ENCODE measurements at places on chromosomes 12 and 14.
A peak's percentile ranks its signal among the peaks of the same experiment; 100 is the strongest.

DNA sequence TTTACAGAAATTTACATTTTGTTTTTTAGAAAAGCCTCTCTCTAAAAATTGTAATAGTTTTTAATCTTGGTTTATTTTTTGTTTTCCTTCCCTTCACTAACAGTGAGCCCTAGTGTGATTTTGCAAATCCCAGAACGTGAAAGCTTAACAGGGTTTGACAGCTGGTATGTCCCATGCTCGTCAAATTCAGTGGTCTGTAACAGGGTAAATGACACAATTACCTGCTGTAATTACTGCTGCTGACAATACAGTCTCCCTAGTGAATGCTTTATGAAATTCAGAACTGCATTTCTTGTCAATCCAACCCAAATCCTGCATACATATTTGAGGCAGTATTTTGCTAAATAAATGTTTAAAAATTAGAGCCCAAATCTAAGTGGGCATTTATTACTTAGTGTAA, 249.2 kb downstream of the NELL2 start:
- DNase-seq, result no peak

DNA sequence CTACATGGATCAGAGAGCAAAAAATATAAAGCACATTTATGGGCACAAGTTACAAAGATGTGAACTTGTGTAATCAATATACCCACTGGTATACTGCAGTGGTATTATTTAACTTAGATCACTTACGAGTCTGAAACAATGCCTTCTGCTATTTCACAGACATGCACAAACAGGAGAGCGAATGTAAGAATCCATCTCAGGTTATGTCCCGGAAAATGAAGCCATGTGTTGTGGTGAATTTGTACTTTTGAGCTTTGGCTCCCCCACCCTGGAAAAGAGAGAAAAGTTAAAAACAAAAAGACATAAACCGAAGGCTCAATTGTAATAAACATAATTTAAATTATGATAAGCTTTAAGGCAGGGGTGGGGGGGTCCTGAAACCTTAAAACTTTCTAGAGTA, 7.6 kb downstream of the ABCC9 start:
- no peak for DNase-seq

GRCh38 chr14:102200690-102201352, 61.1 kb downstream of the WDR20 start:
- DNase-seq, result no peak

DNA sequence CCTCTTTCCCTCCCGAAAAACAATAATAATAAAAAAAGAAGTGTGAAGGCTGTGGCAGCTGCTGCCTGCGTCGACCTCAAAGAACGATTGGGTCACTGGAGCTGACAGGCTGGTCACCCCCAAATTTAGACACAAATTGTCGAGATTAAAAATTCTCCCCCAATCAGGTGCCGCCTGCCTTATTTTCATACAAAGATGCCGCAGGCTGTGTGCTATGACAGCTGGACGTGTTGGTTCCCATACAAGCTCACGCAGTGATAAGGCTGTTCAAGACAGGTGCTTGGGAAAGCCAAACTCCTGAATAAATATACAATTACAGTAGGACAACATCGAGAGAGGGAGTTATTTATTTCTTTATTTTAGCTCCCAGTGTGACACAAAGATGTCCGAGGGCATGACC, 1041.8 kb downstream of the VRK1 start:
- no peak for DNase-seq

DNA sequence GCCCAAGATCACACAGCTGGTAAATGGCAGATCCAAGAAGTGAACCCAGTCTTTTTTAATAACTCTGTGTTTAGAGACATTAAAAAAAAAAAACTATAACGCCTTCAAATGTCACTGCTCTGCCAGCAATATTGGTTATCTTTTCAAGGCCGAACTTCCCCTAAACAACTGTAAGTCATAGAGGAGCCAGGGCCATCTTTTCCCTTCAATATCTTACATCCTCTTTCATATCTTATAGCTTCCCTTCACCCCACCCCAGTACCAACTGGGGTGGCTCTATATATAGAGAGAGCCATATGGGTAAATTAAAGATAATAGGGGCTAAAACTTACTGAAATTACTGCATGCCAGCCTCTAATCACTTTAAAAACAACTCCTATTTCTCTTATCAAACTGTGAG, 100.2 kb downstream of the STAB2 start:
- no peak for DNase-seq

DNA sequence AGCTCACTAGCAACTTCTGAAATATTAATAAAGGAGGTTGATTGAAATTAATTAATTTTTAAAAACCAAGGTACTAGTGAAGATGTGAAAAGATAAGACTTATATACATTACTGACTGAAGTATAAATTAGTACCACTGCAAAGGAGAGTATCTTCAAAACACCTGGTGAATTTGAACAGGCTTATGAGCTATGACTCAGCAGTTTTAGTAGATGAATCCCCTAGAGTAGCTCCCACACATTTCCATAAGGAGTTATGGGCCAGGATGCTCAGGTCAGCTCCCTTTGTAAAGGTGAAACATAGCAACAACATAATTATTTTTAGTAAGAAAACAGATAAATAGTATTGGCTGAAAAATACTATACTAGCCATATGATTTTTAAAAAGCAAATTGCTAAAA, 218.6 kb downstream of the SYT1 start:
- DNase-seq, result no peak

GRCh38 chr12:124653169-124653931, 85.9 kb upstream of the NCOR2 start:
- no peak for DNase-seq

DNA sequence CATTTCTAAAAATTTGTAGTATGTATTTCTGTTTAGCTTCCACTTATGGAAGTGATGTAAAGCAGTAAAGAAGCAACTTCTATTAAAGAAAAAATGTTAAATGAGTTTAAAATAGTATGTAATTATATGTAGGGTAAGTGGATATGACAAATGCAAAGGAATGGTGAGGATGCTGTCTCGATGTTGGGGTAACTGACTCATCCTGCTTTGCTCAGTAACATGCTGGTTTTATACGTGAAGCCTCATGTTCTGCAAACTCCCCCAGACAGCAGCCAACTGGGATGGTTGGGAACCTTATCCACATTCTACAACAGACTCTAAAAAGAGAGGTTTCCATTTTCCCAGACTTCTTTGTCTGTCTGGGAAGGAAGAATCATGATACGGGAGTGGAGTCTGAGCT, 1006.4 kb upstream of the TMEM132C start:
- no peak for DNase-seq

- no peak for DNase-seq
Observed at GRCh38 chr14:79583738-79584408, 627.4 kb downstream of the DIO2 start.

DNA sequence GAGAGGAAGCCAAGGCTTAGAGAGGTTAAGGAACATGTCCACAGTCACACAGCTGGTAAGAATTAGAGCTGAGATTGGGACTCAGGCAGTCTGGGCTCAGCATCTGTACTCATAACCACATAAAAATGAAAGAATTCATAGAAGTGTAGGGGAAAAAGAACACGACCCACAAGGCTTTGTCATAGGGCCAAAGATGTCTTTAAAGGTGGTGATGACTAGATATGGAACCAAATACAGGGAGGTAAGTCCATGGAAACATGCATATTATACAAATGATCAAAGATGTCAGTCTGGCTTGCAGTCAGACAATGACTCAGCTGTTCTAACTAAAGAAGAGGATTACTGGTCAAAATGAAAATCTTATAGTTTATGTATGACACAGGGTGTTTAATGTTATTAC, 7.2 kb upstream of the SSPN start:
- no peak for DNase-seq

GRCh38 chr14:105733081-105734065, 207.0 kb downstream of the TMEM121 start:
- no peak for DNase-seq

GRCh38 chr12:7434670-7435069, 9.3 kb downstream of the CD163L1 start:
- no peak for DNase-seq

DNA sequence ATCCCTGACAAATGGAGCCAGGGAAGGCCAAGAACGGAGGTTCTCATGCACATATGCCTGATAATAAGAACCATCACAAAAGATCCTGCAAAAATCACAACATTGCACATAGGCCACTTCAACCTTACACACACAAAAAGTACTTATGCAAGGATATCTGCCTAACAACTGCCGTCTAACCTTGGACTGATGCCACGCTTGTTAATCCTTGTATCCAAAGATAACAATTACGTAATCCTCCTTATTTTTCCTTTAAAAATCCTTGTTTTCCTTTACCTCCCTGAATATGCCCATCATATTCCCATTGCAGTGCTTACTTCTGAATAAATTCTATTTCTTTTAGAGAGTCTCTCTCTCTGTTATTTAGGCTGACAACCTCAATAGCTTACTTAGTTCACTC, 59.5 kb downstream of the TMEM116 start:
- no peak for DNase-seq

GRCh38 chr12:13074396-13075117, 28.9 kb downstream of the GSG1 start:
- DNase-seq, result no peak

DNA sequence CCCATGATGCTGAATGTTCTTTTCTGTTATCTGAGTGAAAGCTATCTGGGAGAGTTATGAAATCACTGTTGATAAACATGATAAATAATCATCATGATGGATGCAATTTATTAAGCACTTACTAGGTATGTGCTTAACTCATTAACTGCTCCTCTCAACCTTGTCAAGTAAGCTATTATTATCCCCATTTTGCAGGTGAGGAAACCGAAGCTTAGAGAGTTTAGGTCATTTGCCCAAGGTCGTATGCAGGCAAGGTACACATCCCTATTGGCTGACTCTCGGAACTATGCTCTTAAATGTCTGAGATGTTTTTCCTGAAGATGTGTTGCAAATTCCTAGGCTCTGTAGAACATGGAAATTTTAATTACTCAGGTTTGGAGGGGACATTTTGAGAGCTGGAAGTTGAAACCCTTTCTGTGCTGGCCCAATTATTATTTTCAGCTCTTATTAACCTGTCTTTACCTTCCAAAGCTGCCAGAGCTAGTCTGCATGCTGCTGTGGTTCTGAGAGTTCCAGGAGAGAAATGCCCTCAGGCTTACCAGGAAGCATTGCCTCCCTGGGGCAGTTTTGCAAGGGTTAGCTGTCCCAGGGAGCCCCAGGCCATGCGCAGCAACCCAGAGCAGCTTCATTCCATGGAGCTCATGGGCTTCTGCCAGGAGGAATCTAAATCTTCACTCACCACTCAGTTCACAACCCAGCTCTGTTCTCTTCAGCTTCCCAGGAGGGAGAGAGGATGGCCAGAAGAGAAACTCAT, 55.6 kb upstream of the OAS1 start:
- no peak for DNase-seq

GRCh38 chr14:30420515-30420914, 138.4 kb upstream of the G2E3 start:
- DNase-seq, result no peak

DNA sequence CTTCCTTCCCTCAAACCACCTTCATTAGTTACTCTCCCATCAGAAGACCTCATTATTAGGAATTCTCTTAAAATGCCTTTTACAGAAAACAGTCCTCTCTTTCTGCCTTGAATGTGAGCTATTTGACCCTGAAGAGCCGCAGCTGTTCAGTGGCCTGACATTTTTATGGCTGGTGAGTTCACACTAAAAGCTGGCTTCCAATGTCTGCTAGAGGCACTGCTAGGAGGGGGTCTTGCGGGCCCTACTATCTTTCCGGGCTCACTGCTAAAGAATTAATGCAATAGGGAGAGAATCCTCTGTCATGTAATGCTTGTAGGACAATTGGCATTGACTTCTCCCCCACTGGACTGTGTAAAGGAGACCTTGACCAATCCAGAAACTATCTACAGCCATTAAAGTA, 87.7 kb downstream of the GPR135 start:
- no peak for DNase-seq

GRCh38 chr12:66269757-66270383, 32.4 kb upstream of the HELB start:
- no peak for DNase-seq

GRCh38 chr12:27555361-27555760, 31.4 kb downstream of the PPFIBP1 start:
- DNase-seq, result no peak

GRCh38 chr12:51183816-51184215, 10.9 kb upstream of the TFCP2 start:
- no peak for DNase-seq

DNA sequence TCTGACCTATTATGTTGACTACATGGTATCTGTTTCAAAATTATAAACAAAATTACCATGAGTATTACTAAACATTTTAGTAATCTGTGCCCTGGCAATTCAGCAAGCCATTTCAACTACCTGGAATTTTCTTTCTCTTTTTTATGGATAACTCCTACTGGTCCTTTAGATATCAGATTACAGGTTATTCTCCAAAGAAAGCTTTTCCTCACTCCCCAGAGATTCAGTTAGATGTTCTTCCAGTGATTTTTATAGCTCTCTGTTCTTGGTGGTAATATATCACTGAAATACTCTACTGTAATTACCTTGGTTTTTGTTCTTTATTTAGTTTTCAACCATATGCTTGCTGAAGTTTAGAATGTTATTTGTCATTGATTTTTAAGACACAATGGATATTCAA, 930.2 kb upstream of the FOXG1 start:
- DNase-seq, result peak; percentile 9

DNA sequence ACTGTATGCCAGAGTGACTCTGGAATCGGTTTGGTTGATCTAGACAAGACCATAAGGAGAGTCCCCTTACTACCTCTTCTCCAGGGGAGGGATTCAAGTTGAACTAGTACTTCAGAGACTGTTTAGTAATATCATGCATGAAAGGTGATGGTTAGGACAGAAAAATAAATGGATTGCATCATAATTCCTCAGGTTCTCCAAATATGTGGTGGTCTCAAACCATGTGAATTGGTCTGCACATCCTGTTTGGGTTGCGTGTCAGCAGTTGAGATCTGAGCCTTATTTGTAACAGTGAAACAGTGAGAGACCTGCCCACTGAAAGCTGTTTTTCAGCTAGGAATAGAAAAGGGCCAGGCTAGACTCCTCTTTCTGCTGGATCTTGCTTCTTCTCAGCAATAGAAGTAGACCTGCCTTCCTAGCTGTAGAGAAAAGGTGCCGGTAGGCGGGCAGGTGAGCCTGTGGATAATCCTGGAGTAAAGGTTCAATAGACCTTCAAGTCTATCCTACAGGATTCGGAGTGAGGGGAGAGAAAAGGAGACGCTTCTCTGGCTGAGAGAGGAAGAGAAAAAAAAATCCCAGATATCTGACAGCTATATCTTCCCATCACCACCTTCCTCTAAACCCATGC, 258.5 kb upstream of the E2F7 start:
- no peak for DNase-seq

- no peak for DNase-seq
Observed at GRCh38 chr12:14273913-14274311, 91.6 kb upstream of the ATF7IP start.

GRCh38 chr12:108653082-108653516, 19.4 kb upstream of the SELPLG start:
- peak; percentile 76 for DNase-seq
